Karpas-422 (cell line): ENCODE measurements at places on chromosomes 3 and 15. TPM values are rescaled to one million over a fixed set of nuclear protein-coding genes. Genes with fewer than 3 reads are reported as not detected.

- no peak overlapping the region for H3K4me3 ChIP-seq
- H3K27ac ChIP-seq, result peak overlapping the region; percentile 45; the same call in 1 of the 2 replicates
- peaks cover 99% of the 10 kb centered on the region for H3K4me1 ChIP-seq
- DNase-seq, result no peak
These were observed 116.8 kb downstream of the AKAP13 start for GRCh38 chr15:85497172-85497569.

Gene GOLGA6L7
- total RNA-seq, result not detected in 2 replicates

Gene LMOD3
- not detected in 2 replicates for total RNA-seq

Gene FGD5
- total RNA-seq, result not detected in 2 replicates

- no peaks in the 10 kb centered on the region for H3K4me1 ChIP-seq
- no peaks in the 10 kb centered on the region for H3K36me3 ChIP-seq
- no peak overlapping the region for H3K27ac ChIP-seq
- H3K27me3 ChIP-seq, result no peaks in the 10 kb centered on the region
These were observed 12.1 kb upstream of the DCLK3 start for GRCh38 chr3:36776436-36776835.

DNA sequence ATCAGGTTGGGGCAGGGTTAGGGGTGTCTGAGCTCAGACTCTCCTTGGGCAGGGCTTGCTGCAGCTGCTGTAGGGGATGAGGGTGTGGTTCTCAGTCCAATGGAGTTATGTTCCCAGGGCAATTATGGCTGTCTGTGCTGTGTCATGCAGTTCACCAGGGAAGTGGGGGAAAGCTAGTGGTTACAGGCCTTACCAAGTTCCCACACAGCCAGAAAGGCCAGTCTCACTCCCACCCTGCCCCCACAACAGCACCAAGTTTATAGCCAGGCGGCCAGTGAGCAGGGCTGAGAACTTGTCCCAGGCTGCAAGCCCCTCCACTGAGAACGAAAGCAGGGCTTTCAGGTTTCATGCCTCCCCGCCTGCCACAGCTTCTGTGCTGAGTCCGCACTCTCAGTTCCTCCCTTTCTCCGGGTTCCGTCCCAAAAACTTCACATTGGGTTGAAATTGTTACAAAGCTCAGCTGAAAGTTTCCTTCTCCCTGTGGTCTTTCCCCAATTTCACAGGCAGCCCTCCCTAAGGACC, 19.6 kb upstream of the CPOX start:
- 0 out of 2 replicates have a peak, but pooled peaks cover 3% of the 10 kb centered on the region for H3K27me3 ChIP-seq
- no peak overlapping the region for H3K27ac ChIP-seq
- DNase-seq, result no peak
- H3K4me1 ChIP-seq, result no peaks in the 10 kb centered on the region
- H3K4me3 ChIP-seq, result no peak overlapping the region

Gene IGSF11
- total RNA-seq, result not detected in 2 replicates

Gene CDCP1
- not detected in 2 replicates for total RNA-seq

DNA sequence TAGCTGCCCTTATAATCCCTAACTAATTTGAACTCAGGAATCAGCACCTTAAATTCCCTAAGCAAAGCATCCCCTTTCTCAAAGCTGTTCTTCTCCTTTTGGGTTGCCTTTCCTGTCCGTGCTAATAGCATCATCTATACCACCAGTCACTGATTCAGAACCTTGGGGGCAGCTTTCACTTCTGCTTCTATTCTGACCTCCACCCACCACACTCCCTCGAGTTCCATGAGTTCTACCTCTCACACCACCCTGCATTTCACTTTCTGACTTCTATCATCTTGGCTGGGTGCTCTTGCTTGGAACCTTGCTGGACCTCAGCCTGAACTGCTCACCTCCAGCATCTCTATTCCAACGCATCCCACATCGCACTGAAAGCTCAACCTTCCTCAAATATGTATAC, 55.4 kb upstream of the KCNMB2 start:
- no peaks in the 10 kb centered on the region for H3K27me3 ChIP-seq
- DNase-seq, result no peak
- no peaks in the 10 kb centered on the region for H3K36me3 ChIP-seq
- no peaks in the 10 kb centered on the region for H3K4me1 ChIP-seq
- H3K27ac ChIP-seq, result no peak overlapping the region

DNA sequence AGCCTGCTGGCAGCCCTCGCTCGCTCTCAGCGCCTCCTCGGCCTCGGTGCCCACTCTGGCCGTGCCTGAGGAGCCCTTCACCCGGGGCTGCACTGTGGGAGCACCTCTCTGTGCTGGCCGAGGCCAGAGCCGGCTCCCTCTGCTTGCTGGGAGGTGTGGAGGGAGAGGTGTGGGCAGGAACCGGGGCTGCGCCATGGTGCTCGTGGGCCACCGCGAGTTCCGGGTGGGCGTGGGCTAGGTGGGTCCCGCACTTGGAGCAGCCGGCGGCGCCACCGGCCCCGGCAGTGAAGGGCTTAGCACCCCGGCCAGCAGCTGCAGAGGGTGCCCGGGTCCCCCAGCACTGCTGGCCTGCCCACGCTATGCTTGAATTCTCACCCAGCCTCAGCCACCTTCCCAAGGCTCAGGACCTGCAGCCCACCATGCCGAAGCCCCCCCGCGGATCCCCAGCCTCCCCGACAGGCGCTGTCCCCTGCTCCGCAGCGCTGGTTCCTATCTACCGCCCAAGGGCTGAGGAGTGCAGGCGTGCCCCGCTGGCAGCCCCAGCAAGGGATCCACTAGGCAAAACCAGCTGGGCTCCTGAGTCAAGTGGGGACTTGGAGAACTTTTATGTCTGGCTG, 863.3 kb downstream of the IGSF11 start:
- no peak for DNase-seq
- H3K27me3 ChIP-seq, result no peaks in the 10 kb centered on the region
- no peak overlapping the region for H3K27ac ChIP-seq
- H3K4me1 ChIP-seq, result no peaks in the 10 kb centered on the region
- no peak overlapping the region for H3K4me3 ChIP-seq

DNA sequence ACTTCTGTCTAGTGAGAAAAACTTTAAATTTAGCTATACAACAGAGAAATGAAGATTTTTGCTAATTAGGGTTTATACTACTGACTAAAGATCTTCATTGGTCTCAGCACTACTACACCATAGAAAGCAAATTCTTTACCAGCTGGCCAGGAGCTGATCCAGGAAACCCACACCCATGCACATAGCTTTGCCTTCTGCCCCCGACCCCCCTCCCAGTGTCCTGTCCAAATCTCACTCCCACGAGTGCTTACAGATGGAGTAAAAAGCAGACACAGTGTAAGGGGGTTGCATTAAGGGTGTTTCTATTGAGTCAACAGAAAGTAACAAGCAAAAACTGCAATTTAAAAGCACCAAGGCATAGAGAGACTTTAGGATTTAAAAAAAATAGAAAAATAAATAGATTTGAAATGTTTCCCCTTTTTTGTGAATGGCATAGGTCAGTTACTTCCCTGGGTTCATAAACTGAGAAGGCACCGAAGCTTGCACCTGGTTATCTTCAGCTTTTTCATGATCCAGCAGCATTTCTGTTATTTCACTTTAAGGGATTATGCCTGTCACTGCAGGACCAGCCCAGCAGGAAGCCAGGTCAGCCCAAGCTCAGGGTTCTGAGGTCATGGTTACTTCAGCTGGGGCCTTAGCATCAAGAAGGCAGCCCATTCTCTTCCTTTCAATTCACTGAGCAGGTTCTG, 124.3 kb downstream of the CTNNB1 start:
- no peak for DNase-seq
- no peaks in the 10 kb centered on the region for H3K36me3 ChIP-seq
- H3K27me3 ChIP-seq, result no peaks in the 10 kb centered on the region
- H3K27ac ChIP-seq, result no peak overlapping the region
- no peaks in the 10 kb centered on the region for H3K4me1 ChIP-seq
- H3K4me3 ChIP-seq, result no peak overlapping the region
